ENCODE measurements at places on chromosomes 2 and 18. TPM values are rescaled to one million over a fixed set of nuclear protein-coding genes. Genes with fewer than 3 reads are reported as not detected.

GRCh38 chr2:123993728-123994323 is 31.3 kb upstream of the CNTNAP5 start:
- peak; percentile 39 for DNase-seq
- H3K4me3 ChIP-seq: no peak overlapping the region
- H3K27me3 ChIP-seq: no peaks in the 10 kb centered on the region
- no peak overlapping the region for H3K27ac ChIP-seq
- no peaks in the 10 kb centered on the region for H3K4me1 ChIP-seq

The CFAP53 gene
- 2.1 TPM for total RNA-seq

DNA sequence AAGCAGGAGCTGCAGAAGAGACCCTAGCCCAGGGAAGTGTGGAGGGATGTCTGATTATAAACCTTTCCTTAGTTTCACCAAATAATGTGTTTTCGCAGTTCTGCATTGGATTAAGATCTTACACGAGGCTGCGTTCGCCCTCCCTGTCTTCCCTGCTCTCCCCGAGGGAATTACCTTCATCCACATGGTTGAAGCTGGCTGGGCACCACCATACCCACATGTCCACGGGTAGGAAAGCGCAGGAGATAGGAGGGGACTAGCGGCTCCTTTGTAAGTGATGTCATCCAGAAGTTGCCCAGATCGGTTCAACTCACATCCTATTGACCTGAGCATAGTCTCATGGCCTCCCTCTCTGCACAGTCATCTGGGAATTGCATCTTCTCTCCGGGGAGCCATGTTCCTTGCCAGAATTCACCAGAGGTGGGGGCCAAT is 1.1 kb downstream of the TTL start:
- H3K27me3 ChIP-seq: no peaks in the 10 kb centered on the region
- peak overlapping the region; percentile 81 for H3K4me3 ChIP-seq
- H3K27ac ChIP-seq: peak overlapping the region; percentile 83
- peaks cover 27% of the 10 kb centered on the region for H3K4me1 ChIP-seq
- no peak for DNase-seq

The SLC4A3 gene
- total RNA-seq: 0.30 TPM

GRCh38 chr18:12837747-12838146 is 46.3 kb downstream of the PTPN2 start:
- H3K27ac ChIP-seq: peak overlapping the region; percentile 88
- H3K4me3 ChIP-seq: no peak overlapping the region
- H3K4me1 ChIP-seq: peaks cover 34% of the 10 kb centered on the region
- no peaks in the 10 kb centered on the region for H3K27me3 ChIP-seq

GRCh38 chr2:212147921-212148513 is 390.6 kb downstream of the ERBB4 start:
- no peak for DNase-seq
- no peaks in the 10 kb centered on the region for H3K36me3 ChIP-seq
- no peaks in the 10 kb centered on the region for H3K4me1 ChIP-seq
- H3K27ac ChIP-seq: no peak overlapping the region
- H3K4me3 ChIP-seq: no peak overlapping the region

DNA sequence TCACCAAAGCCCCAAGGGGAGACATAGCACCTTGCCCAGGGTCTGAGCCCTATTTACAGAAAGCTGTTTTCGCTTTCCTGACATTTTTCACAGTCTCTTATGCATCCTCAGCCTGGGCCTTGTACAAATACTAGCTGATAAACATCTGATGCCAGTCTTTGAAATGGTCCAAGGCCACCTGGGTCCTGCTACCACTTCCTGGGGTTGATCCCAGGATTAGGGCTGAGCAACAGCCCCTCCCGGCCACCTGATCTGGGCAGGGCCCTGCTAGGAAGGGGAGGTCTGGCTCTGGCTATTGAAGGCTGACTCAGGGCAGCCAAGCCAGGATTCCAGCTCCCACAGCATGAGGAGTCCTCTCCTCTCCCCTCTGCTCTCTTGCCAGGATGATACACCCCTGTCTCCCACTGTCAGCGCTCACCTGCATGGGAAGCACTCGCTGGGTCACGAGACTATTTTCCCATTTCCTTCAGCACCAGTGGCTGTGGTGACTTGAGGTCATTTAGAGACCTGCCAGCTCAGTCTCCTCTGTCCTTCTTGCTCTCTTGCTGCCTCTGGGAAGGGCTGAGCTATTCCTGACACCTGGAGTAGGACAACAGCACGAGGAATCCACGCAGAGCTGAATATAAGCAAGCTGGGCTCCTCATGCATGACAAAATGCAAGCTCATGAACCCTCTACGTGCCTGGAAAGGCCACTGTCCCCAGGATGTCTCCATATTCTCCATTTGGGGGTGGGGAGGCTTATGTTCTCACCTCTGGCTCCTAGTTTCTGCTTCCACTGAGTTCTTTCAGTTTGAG is 53.0 kb upstream of the LGALSL start:
- peaks cover 49% of the 10 kb centered on the region for H3K4me1 ChIP-seq
- H3K4me3 ChIP-seq: no peak overlapping the region
- peak overlapping the region; percentile 32 for H3K27ac ChIP-seq
- DNase-seq: peak; percentile 54

DNA sequence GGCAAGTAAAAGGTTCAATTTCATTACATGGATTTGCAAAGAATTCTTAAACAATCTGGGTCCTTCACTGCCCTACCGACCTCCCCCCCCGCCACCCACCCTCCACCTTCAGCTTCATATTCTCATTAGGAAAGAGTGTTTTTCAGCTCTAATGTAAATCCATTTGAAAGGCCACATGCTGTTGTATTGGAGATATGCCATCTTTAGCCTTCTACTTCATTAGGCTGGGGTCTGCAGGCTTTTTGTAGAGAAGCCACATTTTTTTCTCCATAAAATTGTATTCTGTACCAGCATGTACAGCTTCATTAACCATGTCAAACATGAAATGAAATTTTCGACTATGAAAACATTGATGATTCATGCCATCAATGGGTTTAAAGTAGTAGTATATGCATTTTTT is 42.8 kb upstream of the THUMPD2 start:
- H3K27ac ChIP-seq: no peak overlapping the region
- DNase-seq: no peak
- no peak overlapping the region for H3K4me3 ChIP-seq
- H3K4me1 ChIP-seq: no peaks in the 10 kb centered on the region
- no peaks in the 10 kb centered on the region for H3K27me3 ChIP-seq

- H3K4me1 ChIP-seq: no peaks in the 10 kb centered on the region
- H3K36me3 ChIP-seq: no peaks in the 10 kb centered on the region
- H3K27ac ChIP-seq: no peak overlapping the region
- no peak for DNase-seq
- no peaks in the 10 kb centered on the region for H3K27me3 ChIP-seq
These were observed 198.6 kb downstream of the FAM210A start for GRCh38 chr18:13527730-13528129.

- peaks cover 23% of the 10 kb centered on the region for H3K4me1 ChIP-seq
- peaks cover 19% of the 10 kb centered on the region for H3K36me3 ChIP-seq
- no peaks in the 10 kb centered on the region for H3K27me3 ChIP-seq
- H3K4me3 ChIP-seq: peak overlapping the region; percentile 82
- peak; percentile 48 for DNase-seq
- peak overlapping the region; percentile 98 for H3K27ac ChIP-seq
These were observed 40.1 kb upstream of the AKAIN1 start for GRCh38 chr18:5237083-5237722.

The FRZB gene
- total RNA-seq: not detected

DNA sequence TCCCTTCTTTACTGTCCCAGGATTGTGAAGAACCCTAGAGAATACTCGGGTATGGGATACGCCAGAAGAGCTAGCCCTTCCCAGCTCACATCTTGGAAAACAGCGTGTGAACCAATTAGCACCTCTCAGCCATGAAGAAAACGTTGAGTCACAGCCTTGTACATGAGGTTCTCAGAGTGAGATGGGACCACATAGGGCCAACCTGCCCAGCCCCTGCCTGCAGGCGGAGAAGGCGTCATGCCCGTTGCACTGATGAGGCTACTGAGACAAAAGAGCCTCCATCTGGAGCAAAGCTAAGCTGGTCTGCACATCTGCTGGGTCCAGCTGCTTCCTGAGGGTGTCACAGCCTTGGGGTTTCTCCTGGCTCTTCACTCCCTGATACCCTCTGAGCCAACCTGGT is 92.2 kb downstream of the LBH start:
- DNase-seq: no peak
- no peaks in the 10 kb centered on the region for H3K27me3 ChIP-seq
- no peak overlapping the region for H3K4me3 ChIP-seq
- H3K27ac ChIP-seq: no peak overlapping the region
- no peaks in the 10 kb centered on the region for H3K4me1 ChIP-seq

The PCARE gene
- total RNA-seq: 0.15 TPM

DNA sequence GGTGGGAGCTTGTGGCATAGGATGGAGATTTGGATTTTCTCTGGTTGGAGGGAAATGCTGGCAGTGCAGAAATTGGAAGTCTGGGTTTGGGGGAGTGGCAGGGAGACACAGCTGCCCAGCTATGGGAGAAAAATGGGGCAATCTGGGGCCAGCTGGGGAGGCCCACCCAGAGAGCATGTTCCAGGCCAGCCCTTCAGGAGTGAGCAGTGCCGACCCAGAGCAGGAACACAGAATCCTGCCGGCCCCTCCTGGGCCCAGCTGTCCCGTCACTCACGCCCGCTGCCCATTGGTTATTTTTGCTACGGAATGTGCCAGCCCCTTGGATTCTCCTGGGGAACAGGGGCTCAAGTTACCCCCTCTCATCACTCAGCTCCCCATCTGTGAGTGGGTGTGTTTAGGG is 4.9 kb downstream of the SPEG start:
- no peak overlapping the region for H3K4me3 ChIP-seq
- no peaks in the 10 kb centered on the region for H3K36me3 ChIP-seq
- no peak overlapping the region for H3K27ac ChIP-seq
- peaks cover 4% of the 10 kb centered on the region for H3K27me3 ChIP-seq

The KCNG2 gene
- total RNA-seq: 0.54 TPM

The VWA3B gene
- total RNA-seq: 7.8 TPM

- H3K27ac ChIP-seq: no peak overlapping the region
- H3K27me3 ChIP-seq: no peaks in the 10 kb centered on the region
- H3K4me3 ChIP-seq: no peak overlapping the region
- H3K4me1 ChIP-seq: no peaks in the 10 kb centered on the region
These were observed 21.6 kb upstream of the DSC3 start for GRCh38 chr18:31064130-31064529.

The TMEM198 gene
- 1.9 TPM for total RNA-seq

DNA sequence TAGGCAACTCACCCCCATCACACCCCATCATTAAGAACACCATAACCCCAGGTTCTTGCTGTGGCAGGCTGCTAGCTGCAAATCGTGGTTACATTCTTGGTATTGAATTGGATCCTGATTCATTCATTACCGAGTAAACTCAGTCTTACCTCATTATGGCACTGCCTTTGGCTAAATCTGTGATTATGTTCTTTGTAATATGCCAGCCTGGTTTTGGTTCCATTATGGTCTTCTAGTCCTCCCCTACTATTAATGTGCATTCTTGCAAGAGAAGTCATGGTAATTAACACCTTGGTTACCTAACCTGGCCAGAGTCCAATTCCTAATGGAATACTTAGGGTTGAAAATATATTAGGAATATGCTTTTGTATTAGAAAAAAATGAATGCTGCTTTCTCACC is 258.9 kb upstream of the APCDD1 start:
- H3K36me3 ChIP-seq: no peaks in the 10 kb centered on the region
- no peak overlapping the region for H3K27ac ChIP-seq

GRCh38 chr2:78061301-78061700 is 539.1 kb upstream of the LRRTM4 start:
- H3K4me3 ChIP-seq: no peak overlapping the region
- H3K27me3 ChIP-seq: no peaks in the 10 kb centered on the region
- H3K27ac ChIP-seq: no peak overlapping the region

The ANKRD30B gene
- total RNA-seq: not detected

GRCh38 chr18:2547477-2548087 is 23.7 kb downstream of the METTL4 start:
- no peak for DNase-seq
- no peaks in the 10 kb centered on the region for H3K4me1 ChIP-seq
- no peak overlapping the region for H3K27ac ChIP-seq
- no peak overlapping the region for H3K4me3 ChIP-seq
- H3K36me3 ChIP-seq: no peaks in the 10 kb centered on the region
- H3K27me3 ChIP-seq: no peaks in the 10 kb centered on the region

DNA sequence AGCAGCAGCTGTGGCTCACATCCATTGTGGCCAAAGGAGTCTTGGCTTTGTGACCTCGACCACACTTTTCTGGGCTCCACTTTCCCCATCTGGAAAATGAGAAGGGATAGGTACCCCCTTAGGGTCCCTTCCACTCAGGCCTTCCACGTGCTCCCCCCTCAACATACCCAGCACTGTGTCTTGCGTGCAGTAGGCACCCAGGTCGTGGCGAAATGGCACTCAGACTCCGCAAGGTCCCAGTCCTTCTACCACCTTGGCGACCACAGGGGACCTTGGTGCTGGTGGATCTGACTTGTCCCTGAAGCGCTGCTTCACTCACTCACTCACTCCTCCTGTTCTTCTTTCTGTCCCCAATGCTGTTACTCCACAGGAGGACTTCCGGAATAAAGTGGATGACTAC is 19.9 kb upstream of the SCLY start:
- H3K4me1 ChIP-seq: no peaks in the 10 kb centered on the region
- no peaks in the 10 kb centered on the region for H3K27me3 ChIP-seq
- H3K4me3 ChIP-seq: no peak overlapping the region
- no peak overlapping the region for H3K27ac ChIP-seq

DNA sequence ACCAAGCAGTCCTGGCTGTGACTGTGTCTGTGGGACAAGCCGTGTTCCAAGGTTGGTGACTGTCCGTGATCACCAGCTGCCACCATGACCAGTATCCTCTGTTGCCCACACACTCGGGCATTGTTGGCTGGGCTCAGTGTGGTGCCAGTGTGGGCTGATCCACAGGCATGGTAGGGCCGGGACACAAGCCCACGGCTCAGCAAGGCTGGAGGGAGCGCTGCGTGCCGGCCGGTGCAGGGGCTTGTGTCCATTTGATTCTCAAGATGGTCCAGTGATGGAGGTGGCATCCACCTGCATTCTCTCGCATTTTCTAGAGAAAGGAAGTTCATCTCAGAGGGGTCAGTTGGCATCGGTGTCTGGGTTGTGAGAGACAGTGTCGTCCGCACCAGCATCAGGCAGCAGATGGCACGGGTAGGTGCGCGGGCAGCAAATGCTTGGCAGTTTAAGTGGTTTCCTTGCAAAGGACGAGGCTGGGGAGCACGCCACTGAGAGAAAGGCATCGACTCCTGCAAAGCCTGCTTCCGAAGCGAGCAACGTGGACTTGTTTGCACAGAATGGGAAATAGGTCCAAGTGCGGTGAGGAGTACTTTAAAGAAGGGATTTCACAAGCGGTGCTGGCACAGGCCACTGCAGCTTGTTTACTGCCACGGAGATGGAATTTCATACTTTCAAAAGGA is 20.9 kb downstream of the TWIST2 start:
- DNase-seq: peak; percentile 90
- no peaks in the 10 kb centered on the region for H3K27me3 ChIP-seq
- H3K27ac ChIP-seq: no peak overlapping the region
- H3K4me3 ChIP-seq: no peak overlapping the region
- H3K36me3 ChIP-seq: no peaks in the 10 kb centered on the region

DNA sequence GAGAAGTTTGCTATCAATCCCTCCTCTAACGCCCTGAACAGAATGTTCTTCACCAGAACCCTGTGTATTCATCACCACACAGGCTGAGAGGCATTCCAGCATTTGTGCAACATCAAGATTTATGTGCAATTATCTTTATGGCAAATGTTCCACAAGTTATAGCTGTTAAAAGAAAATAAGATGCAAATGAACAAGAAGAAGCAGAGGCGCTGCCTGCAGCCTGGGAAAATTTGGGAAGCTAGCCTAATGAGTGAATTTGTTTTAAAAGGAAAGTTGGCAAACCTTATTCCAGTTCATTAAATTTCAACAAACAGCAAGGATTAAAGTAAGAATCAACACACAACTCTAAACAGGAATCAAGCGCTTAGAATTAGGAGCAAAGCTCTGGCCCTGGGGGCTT is 5.3 kb downstream of the TPO start:
- H3K4me1 ChIP-seq: no peaks in the 10 kb centered on the region
- H3K36me3 ChIP-seq: no peaks in the 10 kb centered on the region
- no peak overlapping the region for H3K4me3 ChIP-seq
- no peak for DNase-seq

The CPSF3 gene
- 41.0 TPM for total RNA-seq

The DYNAP gene
- not detected for total RNA-seq

The RNU2-63P gene
- total RNA-seq: not detected

The FAM124B gene
- total RNA-seq: 1.9 TPM
